ENCODE measurements at places on chromosomes 5 and 9.

GRCh38 chr5:119435436-119436132, 16.7 kb upstream of the HSD17B4 start:
- DNase-seq: no peak

- no peak for DNase-seq
Measured at GRCh38 chr5:43041669-43042175, 1.6 kb upstream of the ANXA2R start.

DNA sequence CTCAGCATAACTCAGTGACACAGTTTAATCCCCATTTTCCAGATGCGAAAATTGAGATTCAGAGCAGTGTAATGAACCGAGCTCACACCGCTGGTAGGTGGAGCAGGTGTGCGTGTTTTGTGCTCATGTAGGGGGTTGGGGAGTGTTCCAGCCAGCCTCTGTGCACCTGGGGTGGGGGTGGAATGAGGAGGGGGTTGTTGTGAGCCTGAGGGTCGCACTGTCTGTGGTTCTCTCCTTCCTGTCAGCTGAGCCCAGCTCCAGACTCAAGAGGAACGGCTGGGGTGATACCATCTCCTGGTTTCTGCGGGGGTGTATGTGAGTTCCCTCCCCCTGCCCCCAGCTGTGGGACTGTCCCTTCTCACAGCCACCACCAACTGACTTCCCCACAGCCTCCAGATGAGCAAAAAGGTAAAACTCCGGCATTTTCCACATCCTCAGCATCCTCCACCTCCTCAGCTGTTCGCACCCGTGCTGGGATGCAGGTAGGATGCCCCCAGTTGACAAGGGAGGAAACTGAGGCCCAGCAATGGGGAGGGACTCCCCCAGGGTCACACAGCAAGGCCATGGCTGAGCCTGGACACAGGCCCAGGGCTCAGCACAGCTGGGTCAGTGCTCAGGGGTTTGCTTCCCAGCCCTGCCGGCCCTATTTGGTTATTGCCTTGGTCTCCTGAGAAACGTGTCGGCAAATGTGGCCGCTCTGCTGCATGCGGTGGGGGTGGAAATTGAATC, 2.1 kb downstream of the SH2D3C start:
- DNase-seq: no peak

- DNase-seq: no peak
Measured at GRCh38 chr5:139633295-139634027, 14.7 kb upstream of the CXXC5 start.

DNA sequence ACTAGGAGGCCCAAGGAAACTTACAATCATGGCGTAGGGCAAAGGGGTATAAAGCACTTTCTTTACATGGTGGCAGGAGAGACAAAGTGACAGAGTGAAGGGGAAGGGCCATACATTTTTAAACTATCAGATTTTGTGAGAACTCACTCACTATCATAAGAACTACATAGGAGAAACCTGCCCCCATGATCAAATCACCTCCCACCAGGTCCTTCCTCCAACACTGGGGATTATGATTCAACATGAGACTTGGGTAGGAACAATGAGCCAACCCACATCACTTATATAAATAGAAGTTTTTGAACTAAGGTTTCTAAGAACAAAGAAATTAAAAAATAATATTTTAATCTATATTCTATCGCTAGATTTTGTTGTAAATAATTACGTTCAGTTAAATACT, 460.3 kb upstream of the TYRP1 start:
- no peak for DNase-seq

DNA sequence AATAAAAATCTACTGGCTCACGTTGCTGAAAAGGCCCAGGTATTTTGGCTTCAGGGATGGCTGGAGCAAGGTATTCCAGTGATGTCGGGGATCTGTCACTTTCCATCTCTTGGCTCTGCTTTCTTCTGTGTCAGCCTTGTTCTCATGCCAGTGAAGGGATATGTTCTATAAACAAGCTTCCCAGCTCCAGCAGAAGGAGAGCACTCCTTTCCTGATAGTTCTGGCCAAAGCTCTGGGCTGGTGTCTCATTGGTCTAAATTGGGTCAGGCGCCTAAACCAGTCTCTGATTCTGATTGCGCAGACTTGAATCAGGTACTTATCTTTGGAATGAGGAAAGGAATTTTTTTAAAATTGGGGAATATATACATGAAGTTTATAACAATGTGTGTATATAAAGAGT, 5.1 kb downstream of the SNX30 start:
- no peak for DNase-seq

DNA sequence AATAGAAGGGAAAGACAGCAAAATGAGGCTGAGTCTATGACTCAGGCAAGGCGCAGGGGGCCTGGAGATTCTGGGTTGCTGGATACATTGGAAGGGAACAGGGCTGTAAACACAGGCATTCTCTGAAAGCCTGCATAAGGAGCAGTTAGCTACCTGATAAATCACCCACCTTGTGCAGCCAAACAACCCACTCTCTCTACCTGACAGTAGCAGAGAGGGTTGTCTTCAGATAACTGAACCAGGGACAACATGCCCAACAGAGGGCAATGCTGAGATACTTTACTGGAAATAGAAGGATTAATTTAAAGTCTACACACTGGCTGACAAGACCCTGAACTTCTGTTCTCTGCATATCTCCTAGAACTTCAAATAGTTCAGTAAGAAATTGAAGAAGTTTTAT, 161.6 kb downstream of the KCTD16 start:
- no peak for DNase-seq
